ENCODE measurements at places on chromosomes 1 and 21.

DNA sequence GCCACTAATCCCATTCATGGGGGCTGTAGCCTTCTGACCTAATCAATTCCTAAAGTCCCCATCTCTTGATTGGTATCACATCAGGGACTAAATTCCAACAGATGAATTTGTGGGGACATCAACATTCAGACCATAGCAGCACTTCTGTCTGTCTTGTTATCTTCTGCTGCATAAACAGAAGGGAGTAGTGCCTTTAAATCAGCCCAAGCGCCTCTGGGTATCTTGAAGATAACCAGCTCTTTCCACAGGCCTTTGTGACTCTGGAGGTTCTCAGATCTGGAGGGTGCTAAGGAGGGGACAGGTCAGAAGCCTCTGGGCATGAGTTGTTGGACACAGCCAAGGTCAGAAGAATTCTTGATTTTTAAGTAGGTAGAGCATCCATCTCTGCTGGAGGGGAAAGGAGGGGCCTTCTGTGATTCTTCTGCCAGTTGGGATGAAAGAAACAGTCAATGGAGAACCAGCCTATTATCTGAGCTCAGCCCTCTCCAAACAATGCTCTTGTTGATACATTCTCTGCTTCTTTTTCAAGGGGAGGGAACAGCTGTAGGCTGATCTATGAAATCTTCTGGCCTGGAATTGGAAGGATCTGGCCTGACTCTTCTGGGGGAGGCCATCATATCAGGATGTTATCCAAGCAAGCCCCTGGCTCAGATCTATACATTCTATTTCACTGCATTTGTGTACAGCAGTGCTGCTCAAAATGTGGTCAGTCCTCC is 31.3 kb upstream of the LRIG2 start:
- H3K36me3 ChIP-seq, result no peaks in the 10 kb centered on the region
- no peaks in the 10 kb centered on the region for H3K27me3 ChIP-seq
- H3K4me3 ChIP-seq, result no peak overlapping the region
- DNase-seq, result no peak

DNA sequence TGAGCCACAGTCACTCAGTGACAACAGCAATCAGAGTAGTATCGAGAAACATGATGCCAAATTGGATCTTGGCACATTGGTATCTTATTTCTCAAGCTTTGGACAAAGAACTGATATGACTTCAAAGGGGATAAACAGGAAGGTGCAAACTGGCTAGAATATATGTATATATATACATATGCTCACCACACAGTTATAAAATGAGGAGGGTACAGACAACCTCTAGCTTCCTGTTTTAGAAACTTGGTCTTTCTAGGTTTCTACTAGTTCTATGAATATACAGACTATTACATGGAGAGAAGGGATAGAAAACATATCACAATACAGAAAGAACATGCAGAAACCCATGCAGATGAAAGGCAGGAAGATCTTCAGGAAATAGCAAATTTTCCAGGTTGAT is 292.1 kb upstream of the SNX7 start:
- H3K4me1 ChIP-seq, result no peaks in the 10 kb centered on the region
- no peaks in the 10 kb centered on the region for H3K36me3 ChIP-seq
- H3K27ac ChIP-seq, result no peak overlapping the region
- no peak for DNase-seq
- H3K27me3 ChIP-seq, result no peaks in the 10 kb centered on the region

GRCh38 chr1:236149696-236150228 is 7.4 kb downstream of the GPR137B start:
- peaks cover 56% of the 10 kb centered on the region for H3K4me1 ChIP-seq
- no peak for DNase-seq
- no peak overlapping the region for H3K27ac ChIP-seq

- no peak for DNase-seq
- H3K4me1 ChIP-seq, result peaks cover 31% of the 10 kb centered on the region
- no peaks in the 10 kb centered on the region for H3K36me3 ChIP-seq
- peak overlapping the region; percentile 77 for H3K27ac ChIP-seq
- no peak overlapping the region for H3K4me3 ChIP-seq
These were observed 17.5 kb downstream of the IER5 start for GRCh38 chr1:181106022-181106312.

GRCh38 chr1:232377494-232377770 is 252.5 kb downstream of the SIPA1L2 start:
- DNase-seq, result no peak
- no peaks in the 10 kb centered on the region for H3K27me3 ChIP-seq
- H3K4me3 ChIP-seq, result no peak overlapping the region
- H3K36me3 ChIP-seq, result no peaks in the 10 kb centered on the region
- peaks cover 26% of the 10 kb centered on the region for H3K4me1 ChIP-seq
- no peak overlapping the region for H3K27ac ChIP-seq

DNA sequence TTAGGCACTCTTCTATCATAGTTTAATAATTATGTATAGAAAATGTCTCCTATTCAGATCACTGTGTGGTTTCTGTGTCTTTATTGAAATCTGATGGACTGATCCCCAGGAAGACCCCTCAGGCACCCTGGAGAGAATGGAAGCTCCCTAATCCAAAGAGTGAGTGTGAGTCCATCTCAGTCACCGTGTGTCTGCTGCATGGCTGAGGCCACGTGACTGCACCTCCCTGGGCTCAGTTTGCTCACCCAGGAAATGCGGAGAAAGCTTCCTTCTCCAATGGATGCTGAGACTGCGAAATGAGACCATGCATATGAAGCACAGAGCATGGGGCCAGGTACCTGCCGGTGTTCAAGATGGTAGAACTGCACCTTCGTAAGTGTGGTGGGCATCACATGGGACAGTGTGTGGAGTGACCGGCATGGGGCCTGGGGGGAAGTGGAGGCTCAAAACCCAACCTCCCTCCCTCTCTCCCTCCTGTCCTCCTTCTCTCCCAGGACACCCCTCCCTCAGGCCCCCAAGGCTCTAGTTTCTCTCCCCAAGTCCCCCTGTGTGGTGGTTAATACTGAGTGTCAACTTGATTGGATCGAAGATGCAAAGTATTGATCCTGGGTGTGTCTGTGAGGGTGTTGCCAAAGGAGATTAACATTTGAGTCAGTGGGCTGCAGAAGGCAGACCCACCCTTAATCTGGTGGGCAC is 557.5 kb downstream of the PTPRU start:
- H3K36me3 ChIP-seq, result no peaks in the 10 kb centered on the region
- H3K27ac ChIP-seq, result no peak overlapping the region
- DNase-seq, result no peak
- H3K4me3 ChIP-seq, result no peak overlapping the region
- H3K4me1 ChIP-seq, result no peaks in the 10 kb centered on the region
- H3K27me3 ChIP-seq, result no peaks in the 10 kb centered on the region
